ENCODE measurements at places on chromosomes 11 and 22.
A peak's percentile ranks its signal among the peaks of the same experiment; 100 is the strongest.

DNA sequence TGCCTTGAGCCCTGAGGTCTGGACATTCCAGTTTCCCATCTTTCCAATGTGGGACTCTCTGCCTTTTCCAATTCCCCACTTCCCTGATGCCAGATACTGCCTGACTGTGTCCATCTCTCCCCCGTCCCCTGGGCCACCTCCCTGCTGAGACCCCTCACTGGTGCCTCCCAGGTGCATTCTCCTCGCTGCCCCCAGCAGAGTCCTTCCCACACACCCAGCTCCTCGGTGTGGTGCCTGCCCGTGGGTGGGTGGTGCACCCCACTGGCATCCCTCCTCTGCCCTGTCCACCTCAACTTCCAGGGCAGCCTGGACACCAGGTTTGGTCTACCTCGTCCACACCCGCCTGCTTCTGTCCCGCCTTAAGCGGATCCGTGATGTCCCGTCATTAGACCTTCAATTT is 4.9 kb upstream of the MRGPRF start:
- DNase-seq, result no peak

GRCh38 chr11:114314096-114314495 is 17.9 kb downstream of the NNMT start:
- DNase-seq, result no peak

- DNase-seq, result no peak
These were observed 259.4 kb downstream of the SWAP70 start for GRCh38 chr11:9923280-9923679.

DNA sequence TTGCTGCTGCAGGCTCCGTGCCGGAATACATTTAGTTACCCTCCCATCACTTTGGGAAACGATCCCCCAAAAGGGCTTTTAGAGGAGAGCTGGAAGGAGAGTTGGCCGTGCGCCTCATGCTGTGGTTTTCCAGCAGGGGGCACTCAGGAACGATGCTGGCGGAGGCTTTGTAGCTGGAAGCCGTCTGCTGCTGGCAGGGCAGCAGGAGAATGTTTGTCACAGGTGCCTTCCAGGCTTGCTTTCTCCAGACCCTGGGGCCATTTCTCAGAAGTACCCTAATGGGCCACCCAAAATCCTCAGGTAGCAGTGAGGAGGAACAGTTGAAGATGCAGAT is 30.0 kb upstream of the CABP7 start:
- peak; percentile 16 for DNase-seq

DNA sequence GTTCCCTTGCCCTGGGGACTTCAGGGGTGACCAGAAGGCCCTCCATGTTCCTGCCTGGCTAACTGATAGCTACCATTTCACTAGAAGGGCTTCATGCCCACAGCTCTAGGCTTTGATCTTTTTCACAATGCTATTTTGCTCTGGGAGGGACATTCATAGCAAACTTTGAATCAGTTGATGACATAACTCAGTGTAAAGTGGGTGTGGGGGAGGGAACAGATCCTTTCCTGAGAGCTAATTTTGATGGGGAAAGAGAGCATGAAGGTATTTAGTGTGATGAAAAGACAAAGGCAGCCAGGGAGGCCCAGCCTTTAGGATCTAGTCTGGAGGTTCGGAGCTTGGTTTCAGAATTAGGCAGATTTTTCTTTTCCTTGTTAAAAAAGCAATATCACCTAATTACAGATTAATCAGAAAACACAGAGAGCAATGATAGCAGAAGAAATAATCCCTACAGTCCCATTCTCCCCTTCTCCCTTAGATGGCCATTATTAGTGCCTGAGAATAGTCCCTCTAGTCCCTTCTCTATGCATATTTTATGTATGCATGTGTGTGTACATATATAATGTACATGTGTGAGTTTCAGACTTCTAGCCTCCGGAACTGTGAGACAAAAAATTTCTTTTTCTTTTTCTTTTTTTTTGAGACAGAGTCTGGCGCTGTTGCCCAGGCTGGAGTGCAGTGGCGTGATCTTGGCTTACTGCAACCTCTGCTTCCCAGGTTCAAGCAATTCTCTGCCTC is 46.9 kb downstream of the YWHAH start:
- no peak for DNase-seq

GRCh38 chr11:57124505-57124904 is 57.2 kb upstream of the LRRC55 start:
- no peak for DNase-seq

Data from activated CD4-positive, alpha-beta T cell treated with anti-CD3 and anti-CD28 coated beads, Interleukin-2, amount 50 U/mL, for 24 hours (primary cell).